Uterus (tissue), 4 donors: ENCODE measurements at places on chromosomes 6 and 20. TPM values are rescaled to one million over a fixed set of nuclear protein-coding genes. Genes with fewer than 3 reads are reported as not detected.

Gene CITED2
- total RNA-seq: 260 TPM

- no peak for DNase-seq
Observed at GRCh38 chr20:1909097-1909496, 13.9 kb downstream of the SIRPA start.

DNA sequence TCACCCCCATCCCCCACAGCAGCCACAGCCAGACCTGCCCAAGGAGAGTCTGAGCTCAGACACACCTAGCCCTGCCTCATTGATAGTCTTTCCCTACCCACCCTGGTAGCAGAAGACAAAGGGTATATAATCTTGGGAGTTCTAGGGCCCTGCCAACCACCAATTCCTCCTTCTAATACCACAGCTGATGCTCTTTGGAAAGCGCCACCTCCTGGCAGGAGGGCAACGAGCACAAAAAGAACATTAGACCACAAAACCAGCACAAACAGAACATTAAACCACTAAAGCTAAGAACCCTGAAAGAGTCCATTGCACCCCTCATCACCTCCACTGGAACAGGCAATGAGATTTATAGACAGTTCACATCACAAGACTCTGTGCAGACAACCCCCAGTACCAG, 195.8 kb upstream of the FUT9 start:
- DNase-seq: no peak

GRCh38 chr6:12645941-12646340, 70.6 kb upstream of the PHACTR1 start:
- DNase-seq: no peak

DNA sequence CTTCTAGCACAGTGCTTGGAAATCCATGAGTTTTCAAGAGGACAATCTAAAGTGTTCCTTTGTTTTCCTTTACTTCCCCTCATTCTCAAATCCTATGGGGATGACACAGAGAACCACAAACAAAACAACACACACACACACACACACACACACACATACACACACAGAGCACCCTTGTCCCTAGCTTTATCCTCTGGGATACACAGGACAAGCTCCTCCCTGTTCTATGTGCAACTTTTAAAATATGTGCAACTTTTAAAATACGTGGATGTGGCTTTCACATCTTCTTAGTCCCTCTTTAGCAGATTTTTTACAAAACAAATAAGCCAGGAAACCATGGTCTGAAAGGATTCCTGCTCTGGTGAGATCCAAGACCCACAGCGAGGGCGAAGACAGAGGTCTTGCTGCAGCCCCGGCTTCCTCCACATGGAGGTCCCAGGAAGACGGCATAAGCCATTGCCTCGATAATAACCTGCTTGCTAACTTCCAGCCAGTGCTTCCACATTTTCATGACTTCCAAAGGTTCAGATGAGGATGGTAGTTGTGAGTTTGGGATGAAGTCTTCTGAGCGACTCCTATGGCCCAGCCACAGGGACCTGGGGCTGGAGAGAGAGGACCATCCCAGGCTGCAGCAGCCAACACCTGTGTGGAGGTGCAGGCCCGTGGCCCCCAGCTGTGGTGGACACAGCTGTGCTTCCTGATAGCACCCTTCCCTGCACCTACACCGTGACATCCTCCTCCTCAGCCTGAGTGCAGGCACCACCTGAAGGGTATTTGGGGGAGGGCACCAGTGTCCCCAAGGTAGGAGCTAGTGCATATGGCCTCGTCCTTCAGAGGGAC, 62.8 kb upstream of the CD93 start:
- DNase-seq: no peak

- no peak for DNase-seq
Observed at GRCh38 chr20:32476684-32477593, 108.2 kb downstream of the NOL4L start.

DNA sequence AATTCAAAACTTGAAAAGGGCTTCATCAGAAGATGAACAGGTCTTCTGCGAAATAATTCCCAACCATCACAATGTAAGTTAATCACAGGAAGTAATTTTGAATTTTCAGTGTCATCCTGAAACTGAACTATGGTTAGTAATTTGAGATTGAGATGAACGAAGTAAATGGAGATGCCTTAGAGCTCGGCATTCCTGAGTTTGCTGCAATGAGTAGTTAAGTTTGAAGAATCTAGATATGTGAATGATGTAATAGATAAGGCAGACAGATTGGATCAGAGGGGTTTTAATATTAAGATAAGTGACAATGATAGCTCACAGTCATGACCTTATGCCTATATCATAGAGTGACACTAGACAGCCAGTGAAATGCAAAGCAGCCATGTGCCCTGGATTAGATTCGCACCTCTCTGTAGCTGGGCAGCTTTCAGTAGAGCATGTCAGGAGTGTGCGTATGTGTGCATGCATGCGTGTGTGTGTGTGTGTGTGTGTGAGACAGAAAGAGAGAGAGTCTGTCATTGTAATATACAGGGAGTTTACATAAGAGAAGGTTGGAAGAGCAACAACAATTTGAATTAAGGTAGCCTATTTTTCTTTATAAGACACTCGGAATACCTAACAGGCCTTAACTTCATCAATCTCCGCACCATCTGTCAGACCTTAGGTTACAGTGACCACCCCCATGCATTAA, 233.0 kb downstream of the GMPR start:
- no peak for DNase-seq

DNA sequence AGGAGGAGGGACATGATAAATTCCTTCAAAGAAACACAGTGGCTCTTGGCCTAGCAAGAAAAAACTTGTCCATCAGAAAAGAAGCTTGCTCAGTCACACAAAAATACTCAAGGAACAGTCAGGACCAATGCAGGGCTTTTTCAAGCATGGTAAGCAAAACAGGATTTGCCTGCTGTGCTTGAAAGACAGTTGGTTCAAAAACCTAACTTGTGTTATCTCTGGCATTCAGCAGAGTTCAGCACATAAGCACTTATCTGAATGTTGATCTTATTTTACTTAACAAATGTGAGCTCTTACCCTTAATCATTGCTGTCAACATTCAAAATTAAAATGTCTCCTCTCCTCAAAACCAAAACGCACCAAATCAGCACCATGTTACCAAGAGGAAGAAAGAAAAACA, 38.3 kb downstream of the ATG5 start:
- no peak for DNase-seq
